Spinal cord (tissue), 10 donors: ENCODE measurements at places on chromosomes 11 and 22.

DNA sequence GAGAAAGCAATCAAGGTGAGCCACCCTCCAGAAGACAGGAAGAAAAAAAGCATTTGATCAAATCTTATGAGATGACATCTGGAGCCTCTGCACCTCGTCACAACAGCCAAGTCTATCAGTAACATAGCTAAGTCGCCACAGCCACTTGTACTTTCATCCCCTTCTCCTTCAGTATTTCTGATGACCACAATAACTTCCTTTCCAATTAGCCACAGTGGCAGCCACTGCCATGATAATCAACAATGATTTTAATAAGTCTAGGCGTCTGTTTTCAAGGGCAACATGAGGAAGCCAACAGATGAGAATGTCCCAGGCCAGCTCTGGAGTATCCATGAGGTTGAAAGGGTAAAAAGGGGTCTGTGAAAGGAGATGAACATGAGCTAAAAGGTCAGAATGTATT, 29.9 kb downstream of the RBFOX2 start:
- DNase-seq: no peak

DNA sequence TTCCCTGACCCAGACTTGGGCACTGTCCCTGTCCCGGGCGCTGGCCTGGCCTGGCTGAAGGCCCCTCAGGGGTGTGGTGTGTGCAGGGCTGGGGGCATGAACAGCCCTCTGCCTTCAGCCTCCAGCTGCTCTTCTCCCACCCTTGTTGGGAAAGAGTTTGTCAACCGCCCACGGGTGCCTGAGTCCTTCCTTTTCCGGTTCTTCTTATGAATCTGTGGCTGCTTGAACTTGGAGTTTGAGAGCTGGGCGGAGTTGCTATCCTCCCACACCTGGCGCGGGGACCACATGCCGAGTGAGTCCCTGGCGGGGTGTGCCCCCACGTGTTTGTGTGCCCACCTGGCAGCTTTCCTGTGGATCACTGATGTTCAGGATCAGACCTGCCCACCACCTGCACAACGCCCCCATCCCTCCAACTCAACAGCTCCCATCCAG, 13.4 kb downstream of the NFAM1 start:
- no peak for DNase-seq

GRCh38 chr22:29328566-29329500, 13.3 kb upstream of the RASL10A start:
- DNase-seq: no peak

DNA sequence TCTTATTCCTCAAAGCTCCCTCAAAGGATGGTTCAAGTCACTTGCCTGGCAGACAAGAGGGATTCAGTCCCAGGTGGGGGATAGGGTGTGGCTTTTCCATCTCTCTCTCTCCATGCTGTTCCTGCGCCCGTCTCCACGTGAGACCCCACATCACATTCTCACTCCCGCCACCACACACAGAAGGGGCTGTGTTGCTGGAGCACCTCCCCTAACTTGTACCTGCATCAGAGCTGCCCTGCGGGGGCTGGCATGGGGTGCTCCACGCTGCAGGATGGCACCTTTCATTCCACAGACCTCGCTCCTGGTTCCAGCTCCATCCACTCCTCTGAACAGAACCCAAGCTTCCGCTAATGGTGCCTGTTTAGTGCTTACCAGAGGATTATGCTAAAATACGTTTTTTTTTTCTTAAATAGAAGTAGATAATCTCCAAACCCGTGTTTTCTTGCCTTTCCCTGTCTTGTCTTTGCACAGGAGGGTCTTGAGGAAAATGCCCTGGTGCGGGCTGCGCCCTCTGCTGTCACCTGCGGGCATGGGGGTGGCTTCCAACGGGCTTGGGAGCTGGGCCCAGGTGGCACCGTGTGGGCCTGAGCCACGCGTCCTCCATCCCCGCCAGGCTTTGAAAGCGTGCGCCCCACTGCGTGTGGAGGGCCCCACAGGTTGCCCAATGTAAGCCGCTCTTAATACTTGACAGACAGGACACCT, 985.6 kb downstream of the BRD1 start:
- DNase-seq: no peak

GRCh38 chr11:12725863-12726682, 51.9 kb downstream of the TEAD1 start:
- no peak for DNase-seq

DNA sequence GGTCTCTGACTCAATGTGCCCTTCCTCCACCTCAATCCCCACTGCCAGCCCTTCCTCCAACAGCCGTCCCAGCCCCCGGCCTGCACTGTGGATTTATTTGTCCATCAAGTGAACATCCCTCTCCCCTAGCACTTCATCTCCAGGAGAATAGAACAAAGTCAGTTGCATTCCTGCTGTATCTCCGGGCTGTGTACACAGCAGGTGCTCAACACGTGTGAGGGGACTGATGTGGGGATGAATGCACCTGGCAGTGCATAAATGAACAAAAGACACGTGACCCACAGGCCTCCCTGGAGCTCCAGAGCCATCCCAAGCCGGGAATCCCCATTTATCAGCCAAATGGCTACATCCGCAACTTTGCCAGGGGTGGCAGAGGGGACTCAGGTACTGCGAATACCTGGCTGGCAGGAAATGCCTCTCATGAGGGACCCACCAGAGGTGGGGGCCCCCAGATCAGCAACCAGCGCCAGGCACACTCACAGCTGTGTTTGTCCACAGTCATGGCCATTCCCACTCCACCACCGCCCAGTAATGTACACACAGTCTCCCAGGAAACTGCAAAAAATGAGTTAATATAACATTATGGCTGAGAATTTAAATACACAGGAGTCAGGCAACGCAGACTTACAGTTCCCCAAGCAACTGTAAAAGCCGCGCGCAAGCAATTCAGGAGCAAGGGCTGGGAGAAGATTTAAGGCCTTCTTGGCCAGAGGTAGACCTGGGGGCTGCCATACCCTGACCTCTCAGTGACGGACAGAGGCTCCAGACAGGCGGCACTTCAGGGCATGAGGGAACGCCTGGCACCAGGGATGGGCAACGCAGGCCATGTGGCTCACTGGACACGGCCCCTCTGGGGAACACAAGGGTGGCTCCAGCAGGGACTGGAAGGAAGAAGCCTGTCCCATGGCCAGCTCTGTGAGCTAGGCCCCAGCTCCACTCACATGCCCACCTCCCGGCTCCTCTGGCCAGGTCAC, 50.3 kb upstream of the TCF20 start:
- DNase-seq: no peak
